ENCODE measurements at places on chromosomes 5 and 9.

DNA sequence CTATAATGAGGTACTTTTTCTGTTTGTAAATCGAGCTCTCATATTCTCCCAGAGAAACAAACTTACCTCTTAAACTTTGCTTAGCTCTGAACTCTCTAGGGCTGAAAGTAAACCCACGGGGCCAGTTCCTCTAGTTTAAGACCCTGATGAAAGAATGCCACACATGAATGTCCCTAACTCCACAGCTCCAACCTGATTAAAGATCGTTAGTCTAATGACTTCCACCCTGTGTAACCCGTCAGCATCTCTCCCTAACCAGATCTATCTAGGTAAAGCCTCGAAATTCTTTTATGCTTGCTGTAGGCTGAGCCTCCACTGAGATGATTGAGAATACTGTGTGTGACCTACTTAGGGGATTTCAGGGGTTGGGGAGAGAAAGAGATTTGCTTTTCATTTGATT lies 27.0 kb downstream of the ADRA1B start:
- no peak for DNase-seq

- DNase-seq, result no peak
These were observed 37.4 kb downstream of the C9orf152 start for GRCh38 chr9:110170357-110171257.

DNA sequence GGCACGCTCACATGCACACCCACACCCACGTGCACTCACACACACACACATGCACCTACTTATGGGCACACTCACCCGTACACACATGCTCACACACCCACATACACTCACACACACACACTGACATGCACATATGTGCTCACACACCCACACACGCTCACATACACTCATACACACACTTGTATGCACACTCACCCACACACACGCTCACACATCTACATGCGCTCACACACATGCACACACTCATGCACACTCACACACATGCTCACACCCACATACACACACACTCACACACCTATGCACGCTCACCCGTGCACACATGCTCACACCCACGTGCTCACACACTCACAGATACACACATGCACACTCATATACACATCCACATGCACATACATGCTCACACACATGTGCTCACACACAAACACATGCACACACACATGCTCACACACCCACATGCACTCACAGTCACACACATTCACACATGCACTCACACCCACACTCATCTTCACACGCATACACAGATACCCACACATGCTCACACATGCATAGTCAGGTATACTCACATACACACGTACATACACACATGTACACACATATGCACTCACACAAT lies 138.3 kb downstream of the OLFM1 start:
- DNase-seq, result no peak

GRCh38 chr9:126650404-126651341 lies 36.9 kb downstream of the LMX1B start:
- no peak for DNase-seq

- DNase-seq, result no peak
These were observed 158.0 kb downstream of the DMRT2 start for GRCh38 chr9:1208157-1208556.

DNA sequence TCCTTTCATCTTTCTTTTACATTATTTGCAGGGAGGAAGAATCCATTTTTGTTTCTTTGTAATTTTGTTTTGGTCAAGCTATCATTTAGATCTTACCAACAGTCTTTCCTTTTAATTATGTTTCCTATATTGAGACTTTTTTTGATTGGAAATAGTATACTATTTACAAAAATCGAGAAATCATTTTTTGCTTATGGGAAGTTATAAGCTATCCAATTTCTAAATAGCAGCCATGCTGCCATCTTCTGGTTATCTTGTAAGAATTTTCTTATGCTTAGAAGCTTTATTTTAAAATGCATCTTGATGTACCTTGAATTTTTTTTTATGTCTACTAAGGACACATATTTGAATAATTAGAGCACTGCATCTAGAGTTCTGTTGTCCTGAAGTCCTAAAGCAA lies 821.2 kb downstream of the PTPRD start:
- no peak for DNase-seq

DNA sequence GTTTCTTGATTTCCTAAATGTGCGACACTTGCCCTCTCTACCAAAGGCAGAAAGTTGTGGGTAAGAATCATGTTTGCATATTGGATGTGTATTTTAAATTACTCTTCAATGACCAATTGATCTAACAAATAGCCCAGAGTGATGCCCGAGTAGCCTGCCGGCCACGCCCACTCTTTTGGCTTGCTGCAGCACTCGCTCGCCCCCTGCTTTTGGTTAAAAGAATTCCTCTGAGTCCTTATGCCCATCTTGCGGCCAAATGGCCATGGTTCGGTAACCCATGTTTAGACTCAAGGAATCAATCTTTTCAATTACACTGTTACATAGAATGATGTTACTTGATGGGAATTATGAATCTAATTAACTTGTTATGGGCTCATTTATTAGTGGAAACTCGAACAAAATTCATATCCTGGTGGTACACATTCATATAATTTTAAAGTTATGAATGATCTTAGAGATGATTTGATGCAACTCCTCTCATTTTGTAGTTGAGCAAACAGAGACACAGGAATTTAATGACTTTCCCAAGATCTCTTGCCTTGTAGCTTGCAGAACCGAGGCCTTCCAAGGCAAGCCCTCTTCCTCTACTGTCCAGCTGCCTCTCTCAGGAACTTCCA lies 36.5 kb downstream of the PPIC start:
- DNase-seq, result no peak

DNA sequence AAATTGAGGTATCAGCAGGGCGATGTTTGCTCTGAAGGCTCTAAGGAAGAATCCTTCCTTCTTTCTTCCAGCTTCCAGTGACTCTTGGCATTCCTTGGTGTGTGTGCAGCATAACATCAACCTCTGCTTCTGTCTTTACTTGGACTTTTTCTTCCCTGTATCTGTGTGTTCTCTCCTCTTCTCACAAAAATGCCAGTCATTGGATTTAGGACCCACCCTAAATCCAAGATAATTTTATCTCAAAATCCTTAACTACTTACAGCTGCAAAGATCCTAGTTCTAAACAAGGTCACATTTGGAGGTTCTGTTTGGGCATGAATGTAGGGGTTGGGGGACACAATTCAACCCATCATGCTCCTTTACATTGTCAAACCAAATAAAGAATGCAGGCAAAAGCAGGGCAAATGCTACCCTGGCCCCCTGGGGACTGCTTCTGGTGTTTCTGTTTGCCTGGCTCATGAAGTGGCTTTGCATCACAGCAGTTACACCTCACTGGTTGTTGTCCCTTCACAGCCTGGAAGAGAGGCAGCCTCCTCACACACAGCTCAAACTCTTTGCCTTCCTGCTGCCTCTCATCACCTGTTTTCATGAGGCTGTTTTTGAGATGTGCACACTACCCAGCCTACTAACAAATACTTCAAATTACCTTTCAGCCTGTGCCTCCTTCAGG lies 64.8 kb upstream of the PLCXD3 start:
- DNase-seq, result no peak

DNA sequence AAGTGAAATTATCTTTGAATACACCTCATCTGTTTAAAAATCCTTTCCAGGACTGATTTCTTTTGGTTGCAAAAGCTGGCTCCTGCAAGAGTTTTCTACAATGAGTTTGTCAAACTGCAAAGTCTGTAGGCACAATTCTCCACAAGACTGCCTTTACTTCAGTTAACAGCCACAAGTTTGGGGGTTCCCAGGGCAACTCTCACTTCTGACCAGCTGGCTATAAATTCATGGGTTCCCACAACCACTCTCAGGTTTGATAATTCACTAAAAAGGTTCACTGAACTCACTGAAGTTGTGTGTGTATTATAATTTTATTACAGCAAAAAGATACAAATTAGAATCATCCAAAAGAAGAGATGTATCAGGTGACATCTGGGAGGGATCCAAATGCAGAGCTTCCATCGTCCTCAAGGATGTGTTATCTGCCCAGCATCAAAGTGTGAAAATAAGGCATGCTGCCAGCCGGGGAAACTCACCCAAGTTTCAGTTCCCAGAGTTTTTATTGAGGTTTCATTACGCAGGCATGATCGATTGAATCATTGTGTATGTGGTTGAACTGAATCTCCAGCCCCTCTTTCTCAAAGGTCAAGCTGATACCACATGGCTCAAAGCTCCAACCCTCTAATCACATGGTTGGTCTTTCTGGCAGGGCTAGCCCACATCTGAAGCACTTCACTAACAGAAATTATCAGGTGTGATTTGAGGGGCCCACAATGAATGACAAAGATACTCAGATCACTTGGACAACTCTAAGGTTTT lies 19.0 kb upstream of the PSIP1 start:
- no peak for DNase-seq

GRCh38 chr9:86858009-86858408 lies 89.3 kb downstream of the GAS1 start:
- no peak for DNase-seq
